ENCODE measurements at places on chromosomes 1 and 21.

- peak; percentile 91 for DNase-seq
These were observed at the start of gene NIPAL3 for GRCh38 chr1:24415334-24415909. Gene NIPAL3 (plus strand): TSS chr1:24415802. CDS start chr1:24419548, 3,746 bp downstream.

DNA sequence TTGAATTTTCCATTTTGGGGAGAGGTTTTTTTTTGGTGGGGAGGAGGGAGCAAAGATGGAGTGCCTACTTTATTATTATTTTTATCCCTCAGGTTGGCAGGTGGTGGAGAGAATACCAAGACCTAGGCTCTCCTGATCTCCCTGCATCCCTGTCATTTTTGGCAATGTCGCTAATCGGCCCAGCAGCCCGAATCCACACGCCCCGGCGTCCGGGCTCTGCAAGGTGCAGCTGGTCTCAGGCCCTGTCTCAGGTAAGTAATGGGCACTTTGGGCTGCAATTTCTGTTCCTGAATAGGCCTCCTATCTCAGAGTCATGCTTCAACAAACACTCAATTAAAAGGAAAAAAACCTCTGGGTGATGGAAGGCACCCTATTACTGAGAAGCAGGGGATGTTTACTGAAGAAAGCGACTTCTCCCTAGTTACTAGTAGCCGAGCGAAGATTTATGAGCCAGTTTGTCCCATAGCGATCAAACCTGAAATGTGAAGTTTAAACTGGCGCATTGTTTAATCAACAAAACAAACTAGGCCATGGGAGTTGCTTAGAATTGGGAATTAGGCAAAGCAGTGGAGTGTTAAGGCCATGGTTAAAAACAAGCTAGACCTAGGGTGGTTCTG lies 137.8 kb downstream of the RWDD3 start:
- DNase-seq = no peak

- DNase-seq = no peak
These were observed 85.2 kb downstream of the TRIM11 start for GRCh38 chr1:228321435-228321834.

GRCh38 chr1:9320520-9321479 lies 28.1 kb downstream of the SPSB1 start:
- no peak for DNase-seq

GRCh38 chr1:7178336-7178735 lies 393.1 kb downstream of the CAMTA1 start:
- DNase-seq = no peak

- no peak for DNase-seq
These were observed 811 bp downstream of the KRTAP12-1 start for GRCh38 chr21:44681152-44681551.

DNA sequence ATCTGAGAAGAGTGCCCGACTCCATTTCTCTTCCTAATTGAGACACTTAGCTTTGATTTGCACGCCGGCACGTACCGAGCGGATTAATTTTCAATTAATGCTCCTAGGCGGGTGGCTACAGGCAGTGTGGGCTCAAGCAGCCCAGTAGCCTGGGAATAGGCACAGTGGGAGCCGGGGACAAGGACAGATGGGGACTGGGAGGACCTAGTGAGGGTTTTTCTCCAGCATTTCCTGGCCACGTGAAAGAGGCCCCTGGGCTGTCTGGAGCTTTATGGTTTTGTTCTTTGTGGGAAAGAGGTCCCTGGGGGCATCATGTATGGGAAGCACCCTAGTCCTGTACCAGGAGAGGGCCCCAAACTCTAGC lies 78.6 kb upstream of the CSF3R start:
- DNase-seq = no peak

DNA sequence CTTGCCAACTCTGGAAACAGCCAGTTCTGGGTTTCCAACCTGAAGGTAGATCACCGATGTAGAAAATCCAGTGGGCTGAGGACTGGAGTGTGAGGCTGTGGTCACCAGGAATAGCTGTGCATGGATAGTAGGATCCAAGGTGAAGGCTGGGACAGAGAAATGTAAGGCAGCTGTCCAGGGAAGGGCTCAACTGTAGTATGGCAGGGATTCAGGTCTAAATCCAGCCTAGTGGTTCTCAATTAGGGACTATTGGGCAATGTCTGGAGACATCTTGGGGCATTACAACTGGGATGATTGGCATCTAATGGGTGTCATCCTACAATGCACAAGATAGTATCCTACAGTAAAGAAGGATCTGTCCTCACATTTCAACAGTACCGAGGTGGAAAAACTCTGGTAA lies 67.7 kb upstream of the RUNX1 start:
- DNase-seq = no peak

GRCh38 chr1:162380061-162380846 lies 1.3 kb upstream of the C1orf226 start:
- DNase-seq = no peak

DNA sequence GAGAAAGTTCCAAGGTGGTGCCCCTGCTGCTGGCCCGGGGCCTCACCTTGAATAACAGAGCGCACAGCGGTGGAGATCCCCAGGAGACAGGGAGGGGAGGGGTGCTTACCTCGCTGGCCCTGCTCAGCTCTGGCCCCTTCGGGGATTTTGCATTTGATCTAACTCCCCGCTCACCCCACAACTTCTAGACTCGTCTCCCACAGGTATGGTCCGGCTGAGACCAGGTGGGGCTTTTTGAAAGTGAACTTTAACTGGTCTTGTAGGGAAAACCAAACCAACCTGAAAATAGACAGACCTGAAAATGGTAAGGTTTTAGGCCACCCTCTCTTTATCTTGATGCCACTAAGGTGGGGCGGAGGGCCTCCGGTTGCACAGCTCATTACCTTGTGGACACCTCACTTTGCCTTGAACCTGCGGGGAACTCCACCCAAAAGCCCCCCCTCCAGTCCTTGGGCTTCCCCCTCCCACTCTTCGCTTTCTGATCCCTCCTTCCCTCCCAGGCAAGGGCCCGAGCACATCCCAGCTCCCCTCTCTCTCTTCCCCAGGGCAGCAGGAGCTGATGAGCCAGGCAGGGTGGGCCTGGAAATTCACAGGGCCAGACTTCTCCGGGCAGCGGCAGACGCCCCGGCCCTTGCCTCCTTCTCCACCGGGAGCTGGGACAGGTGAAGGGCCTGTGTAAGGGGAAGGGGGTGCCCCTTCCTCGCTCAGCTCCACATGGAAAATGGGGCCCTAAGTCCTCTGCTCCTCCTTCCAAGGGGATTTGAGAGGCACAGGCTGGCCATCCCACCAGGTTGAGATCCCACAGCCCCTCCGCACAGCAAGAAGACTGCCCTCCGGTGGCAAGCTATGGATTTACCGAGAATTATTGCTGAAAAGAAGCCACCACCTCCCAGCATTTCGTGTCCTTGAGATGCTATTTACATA lies 16.1 kb downstream of the TNFRSF8 start:
- DNase-seq = no peak

GRCh38 chr1:216686860-216687766 lies 36.1 kb downstream of the ESRRG start:
- DNase-seq = no peak

GRCh38 chr1:9960706-9961562 lies 17.7 kb downstream of the NMNAT1 start:
- no peak for DNase-seq

GRCh38 chr1:207203541-207203940 lies 99.5 kb downstream of the C4BPA start:
- no peak for DNase-seq

DNA sequence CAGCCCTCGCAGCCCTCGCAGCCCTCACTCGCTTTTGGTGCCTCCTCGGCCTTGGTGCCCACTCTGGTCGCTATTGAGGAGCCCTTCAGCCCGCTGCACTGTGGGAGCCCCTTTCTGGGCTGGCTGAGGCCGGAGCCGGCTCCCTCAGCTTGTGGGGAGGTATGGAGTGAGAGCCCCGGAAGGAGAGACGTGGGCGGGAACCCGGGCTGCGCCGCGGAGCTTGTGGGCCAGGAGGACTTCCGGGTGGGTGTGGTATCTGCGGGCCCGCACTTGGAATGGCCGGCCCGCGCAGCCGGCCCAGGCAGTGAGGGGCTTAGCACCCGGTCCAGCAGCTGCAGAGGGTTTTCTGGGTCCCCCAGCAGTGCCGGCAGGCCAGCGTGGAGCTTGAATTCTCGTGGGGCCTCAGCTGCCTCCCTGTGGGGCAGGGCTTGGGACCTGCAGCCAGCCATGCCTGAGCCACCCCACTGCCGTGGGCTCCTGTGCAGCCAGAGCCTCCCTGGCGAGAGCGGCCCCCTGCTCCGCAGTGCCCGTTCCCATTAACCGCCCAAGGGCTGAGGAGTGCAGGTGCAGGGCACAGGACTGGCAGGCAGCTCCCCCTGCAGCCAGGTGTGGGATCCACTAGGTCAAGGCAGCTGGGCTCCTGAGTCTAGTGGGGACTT lies 9.9 kb upstream of the CFHR2 start:
- DNase-seq = no peak

- DNase-seq = no peak
These were observed 45.3 kb downstream of the AKNAD1 start for GRCh38 chr1:108811611-108812010.

- no peak for DNase-seq
These were observed 33.0 kb upstream of the ID3 start for GRCh38 chr1:23592209-23592892.

DNA sequence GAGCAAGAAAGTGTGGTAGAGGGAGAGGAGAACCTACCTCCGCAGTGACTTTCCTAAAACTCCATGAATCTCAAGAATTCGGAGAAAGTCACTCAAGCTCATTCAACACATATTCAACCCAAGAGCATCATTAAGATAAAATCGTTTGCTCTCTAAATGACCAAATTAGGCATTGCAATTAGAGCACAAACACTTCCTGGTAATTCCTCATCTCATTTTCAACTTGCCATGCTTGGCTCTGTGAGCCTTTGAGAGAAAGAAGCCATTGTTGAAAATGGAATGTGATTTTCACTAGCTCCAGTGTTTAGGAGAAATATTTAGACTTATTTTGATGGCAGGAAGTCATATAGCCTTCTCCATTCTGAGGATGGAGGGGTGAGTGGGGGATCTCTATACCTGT lies 52.5 kb downstream of the KAZN start:
- no peak for DNase-seq

GRCh38 chr1:228317411-228317828 lies 89.2 kb downstream of the TRIM11 start:
- DNase-seq = no peak

GRCh38 chr1:169572187-169572586 lies 14.1 kb downstream of the F5 start:
- DNase-seq = no peak

- DNase-seq = no peak
These were observed 74.2 kb downstream of the SIM2 start for GRCh38 chr21:36773117-36773516.

DNA sequence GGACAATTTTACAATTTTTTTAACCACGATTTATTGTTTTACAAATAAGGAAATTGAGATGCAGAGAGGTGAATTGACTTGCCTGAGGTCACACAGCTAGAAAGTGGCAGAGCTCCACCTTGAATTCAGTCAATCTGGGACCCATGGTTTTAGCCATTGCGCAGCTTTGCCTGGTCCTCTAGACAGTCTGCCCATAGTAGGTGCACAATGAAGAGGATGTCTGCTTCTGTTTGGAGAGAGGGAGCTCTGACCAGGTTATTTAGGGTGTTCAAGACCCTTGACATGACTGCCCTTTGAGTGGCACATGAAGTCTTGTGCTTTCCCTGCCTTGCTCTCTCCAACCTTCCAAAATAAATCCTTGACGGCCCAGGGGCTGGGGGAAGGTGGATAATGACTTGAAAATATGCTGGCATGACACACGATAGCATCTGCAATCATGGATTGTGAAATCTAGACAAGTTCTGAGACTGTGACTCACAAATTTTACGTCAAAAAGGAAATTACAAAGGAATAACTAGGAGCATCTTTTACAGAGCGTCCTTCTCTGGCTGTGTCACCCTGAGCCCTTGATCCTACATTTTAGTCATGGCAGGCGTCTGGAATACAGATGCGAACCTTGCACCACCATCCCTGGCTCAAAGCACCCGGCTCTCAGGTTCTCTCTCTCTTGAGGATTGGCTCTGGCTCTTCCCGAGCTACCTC lies 26.2 kb upstream of the ID3 start:
- DNase-seq = no peak

- no peak for DNase-seq
These were observed 88.3 kb downstream of the RPE65 start for GRCh38 chr1:68361346-68361910.

- DNase-seq = no peak
These were observed 128.0 kb downstream of the TNNI3K start for GRCh38 chr1:74363220-74363619.

- DNase-seq = no peak
These were observed 14.0 kb downstream of the ATP5PO start for GRCh38 chr21:33901412-33902288.

- no peak for DNase-seq
These were observed at the start of gene ADGRB2 for GRCh38 chr1:31764312-31765040. Gene ADGRB2 (minus strand): TSS chr1:31764340. CDS start chr1:31757221, 7,119 bp downstream.

GRCh38 chr1:88350648-88351047 lies 333.4 kb upstream of the PKN2 start:
- DNase-seq = no peak

DNA sequence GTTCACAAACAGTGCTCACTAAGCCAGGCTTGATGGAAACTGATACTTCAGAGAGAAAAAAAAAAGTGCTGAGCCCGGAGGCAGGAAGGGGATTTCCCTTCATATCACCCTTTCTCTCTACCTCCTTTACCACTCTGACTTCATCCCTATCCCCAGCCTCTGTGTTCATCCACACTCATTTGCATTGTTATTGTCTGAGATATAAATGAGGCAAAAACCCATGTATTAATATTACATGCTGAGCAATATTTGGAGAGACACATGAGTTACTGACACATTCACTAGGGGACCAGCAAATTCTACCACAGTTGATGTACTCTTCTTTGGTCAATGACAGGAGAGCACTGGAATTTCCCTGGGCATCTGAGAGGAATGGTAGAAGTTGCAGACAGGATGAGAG lies 175.8 kb downstream of the TNFSF18 start:
- DNase-seq = no peak

DNA sequence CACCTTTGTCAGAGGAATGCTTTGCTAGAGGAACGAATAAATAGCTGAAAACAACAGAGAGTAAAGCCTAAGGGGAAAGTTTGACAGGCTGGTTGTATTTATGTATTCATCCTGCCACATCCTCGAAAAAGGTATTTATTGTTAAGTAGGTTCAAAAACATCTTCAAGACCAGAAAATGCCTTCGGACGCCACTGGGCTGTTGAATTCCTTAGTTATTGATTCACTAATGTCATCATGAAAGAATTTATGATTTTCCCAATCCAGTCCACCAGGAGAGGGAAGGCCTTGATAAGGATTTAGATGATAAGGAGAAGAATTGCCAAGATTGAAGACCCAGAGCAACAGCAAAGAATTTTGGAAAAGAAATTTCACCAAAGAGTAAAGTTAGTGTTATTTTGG lies 35.2 kb upstream of the MAB21L3 start:
- no peak for DNase-seq

- no peak for DNase-seq
These were observed 103.9 kb downstream of the DPYD start for GRCh38 chr1:97816927-97817326.

All from stimulated activated CD8-positive, alpha-beta memory T cell treated with anti-CD3 and anti-CD28 coated beads, Interleukin-2, amount 100 ng/mL, for 1 hour (primary cell).